ENCODE measurements at places on chromosomes 16 and 17.

DNA sequence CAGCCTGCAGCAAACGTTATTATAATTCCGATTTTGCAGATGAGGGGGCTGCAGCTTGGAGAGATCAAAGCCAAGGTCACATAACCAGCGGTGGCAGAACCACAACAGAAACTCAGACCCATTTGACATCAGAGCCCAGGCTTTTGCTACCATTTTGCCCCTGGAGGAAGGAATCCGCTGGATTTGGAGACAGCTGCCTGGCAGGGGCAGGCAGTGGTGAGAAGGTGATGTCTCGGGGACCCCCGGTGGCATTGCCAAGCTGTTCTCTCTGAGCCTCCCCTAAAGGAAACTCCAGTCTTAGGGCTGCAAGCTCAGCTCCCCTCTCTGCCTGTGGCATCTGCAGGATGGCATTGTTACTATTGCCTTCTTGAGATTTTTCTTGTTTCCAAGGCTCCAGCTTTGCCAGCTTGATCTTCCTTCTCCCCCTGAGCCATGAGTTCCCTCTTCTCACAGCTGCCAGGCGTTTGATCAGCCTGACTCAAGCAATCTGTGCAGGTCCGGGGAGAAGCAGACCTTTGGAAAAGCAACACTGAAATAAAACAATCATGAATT lies 40.8 kb downstream of the AIPL1 start:
- no peak for DNase-seq

DNA sequence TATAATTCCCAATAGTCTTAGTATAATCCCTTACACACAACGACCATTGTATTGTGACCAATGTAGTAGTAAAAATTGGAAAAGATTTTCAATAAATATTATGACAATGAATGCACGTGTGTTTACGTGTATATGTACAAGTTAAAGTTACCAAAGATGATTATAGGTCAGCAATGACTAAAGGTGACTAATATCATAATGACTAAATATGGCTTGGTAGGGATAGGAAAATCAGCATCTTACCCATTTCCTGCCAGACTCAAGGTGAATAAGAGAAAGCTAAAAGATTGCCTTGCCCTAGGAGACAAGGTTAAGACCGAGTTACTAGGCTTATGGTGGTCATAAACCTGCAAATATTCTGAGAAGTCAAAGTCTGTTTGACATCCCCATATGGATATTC lies 34.4 kb downstream of the CPD start:
- no peak for DNase-seq

DNA sequence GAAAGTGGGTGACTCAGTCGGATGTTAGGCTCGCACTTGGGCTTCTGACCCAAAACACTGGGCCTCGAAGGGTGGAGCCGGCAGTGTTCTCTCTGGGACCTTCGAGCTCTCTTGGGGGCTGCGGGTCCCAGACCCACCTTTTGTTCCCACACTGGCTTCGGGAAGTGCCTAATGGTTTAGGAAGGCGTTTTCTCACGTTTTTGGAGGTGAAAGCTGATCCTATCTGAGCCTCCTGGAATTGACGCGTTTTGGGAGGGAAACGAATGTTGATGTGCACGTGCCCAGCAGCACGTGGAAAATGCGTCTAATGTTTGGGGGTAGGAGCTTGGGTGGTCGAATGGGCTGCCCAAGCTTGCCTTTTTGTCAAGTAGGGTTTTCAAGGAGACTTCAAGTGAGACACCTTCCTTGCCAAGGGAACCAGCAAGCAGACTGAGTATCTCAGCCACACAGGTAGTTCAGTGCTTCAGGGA lies 666 bp downstream of the HGS start:
- no peak for DNase-seq

GRCh38 chr17:70938336-70938735 lies 769.0 kb downstream of the KCNJ2 start:
- no peak for DNase-seq

- no peak for DNase-seq
Observed at GRCh38 chr17:74680213-74680612, 32.5 kb downstream of the CD300LF start.

- no peak for DNase-seq
Observed at GRCh38 chr17:27310565-27311110, 16.7 kb downstream of the WSB1 start.

DNA sequence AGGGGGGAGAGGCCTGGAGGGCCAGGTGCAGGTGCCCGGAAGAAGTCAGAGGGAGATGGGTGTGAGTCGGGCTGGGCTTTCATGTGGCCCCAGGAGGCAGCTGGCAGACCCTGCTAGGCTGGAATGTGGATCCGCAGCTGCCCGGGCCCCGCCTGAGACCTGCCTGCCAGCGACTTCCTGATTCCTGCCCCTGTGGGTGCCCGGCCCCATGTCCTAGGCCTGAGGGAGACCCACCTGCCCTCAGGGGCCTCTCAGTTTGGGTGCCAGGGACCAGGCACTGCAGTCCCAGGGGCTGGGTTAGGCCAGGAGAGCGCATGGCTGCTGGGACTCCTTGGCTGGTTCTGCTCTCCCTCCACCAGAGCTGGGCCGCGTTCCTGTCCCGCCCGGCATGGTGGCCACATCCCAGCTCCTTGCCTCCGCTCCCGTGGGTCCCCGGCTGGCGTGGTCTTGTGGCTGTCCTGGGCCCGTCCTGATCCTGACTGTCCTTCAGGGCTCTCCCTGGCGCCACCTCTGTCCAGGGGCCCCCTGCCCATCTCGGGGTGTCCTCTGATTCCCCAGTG lies 22.1 kb upstream of the SPNS2 start:
- DNase-seq, result no peak

DNA sequence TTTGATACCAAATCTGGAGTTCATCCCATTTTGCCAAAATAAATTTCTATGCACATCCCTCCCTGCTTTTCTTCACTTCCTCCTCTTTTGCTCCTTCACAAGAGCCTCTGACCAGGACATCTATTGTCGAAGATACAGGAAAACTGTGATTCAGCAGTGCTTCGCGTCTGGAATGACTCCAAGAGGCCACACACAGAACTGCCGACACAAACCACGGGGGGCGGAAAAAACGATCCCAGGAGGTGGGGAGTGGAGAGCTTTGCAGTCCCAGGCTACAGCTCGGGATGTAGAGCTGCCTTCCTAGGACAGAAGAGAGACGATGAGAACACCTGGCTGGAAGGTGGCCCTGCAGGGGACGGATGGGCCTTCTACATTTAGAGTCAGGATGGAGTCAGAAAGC lies 102.8 kb downstream of the XYLT1 start:
- no peak for DNase-seq

DNA sequence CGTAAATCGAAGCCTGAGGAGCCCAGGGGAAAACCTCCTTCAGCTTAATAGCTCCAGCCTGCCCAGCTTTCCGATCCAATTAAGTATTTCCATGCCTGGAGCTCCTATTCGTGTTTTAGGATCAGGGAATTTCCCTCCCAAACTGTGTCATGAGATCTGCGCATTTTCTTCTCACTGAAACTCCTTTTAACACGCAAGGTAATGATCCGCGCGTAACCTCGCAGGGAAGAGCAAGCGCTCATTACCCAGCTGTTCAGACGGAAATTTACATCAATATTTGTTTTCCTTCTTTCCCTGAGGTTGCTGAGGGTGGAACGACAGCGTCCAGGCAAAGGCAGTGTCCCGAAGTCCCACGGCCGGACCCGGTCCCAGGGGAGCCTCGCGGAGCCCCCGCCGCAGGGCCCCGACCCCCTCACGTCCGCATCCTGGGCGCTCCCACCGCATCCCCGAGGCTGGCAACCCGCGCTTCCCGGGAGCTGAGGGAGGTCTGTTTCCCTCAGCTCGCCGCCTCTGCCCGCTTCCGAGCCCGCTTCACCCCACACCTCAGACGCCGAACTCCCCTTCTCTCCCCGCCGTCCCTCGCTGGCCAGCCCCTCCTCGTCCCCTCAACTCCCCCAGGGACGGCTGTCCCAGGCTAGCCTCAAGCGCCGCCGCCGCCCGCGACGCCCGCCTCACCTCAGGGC lies 415 bp downstream of the ABCA5 start:
- DNase-seq, result no peak

GRCh38 chr17:42411361-42411760 lies 11.7 kb downstream of the CAVIN1 start:
- no peak for DNase-seq

All from NCI-H446 treated with DMSO at 0.1 percent for 48 hours (cell line).